Gastrocnemius medialis (tissue), 4 donors: ENCODE measurements at places on chromosomes 12 and 14.

DNA sequence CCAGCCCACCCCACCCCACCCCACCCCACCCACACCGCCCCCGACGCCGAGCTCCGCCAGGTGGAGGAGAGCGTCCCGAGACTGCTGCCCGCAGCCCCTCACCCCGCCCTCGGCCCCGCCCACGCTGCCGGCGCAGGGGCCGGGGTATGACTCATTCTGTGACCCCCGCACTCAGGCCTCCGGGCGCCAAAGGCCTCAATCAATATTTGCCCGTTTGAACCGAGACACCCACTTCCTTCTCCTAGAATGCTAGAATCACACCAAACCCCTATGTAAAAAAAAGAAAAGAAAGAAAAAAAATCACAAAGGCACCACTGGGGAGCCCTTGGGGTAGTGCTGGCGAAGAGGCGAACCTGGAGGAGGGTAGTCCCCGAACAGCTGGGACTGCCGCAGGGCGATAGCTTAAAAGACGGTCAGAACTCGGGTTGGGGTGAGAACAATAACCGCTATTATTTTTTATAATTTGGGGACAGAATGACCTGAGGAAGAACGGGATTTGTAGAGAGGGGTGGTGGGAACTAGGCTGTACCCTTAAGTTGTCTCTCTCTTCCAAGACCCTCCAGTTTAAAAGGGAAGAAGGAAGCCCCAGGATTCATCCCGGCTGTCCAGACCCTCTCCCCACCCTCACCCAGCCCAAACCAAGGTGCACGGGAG is 894 bp downstream of the KRT8 start:
- no peak for DNase-seq

DNA sequence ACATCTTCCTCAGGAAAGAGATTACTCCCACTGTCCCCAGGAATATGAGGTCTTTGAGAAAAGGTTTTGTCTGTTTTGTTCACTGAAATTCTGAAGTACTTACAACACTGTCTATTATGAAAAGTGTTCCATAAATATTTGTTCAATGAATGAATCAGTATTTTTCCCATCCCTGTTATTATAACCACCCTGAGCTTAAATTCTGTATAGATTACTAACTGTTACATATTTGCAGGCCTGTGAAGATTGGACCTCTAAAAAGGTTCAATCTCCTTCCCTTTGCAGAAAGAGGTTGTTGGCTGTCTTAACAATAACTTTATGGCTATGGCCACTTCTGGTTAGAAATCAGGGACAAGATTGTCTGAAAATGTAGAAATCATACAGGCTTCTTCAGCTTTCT is 174.5 kb upstream of the NPAS3 start:
- DNase-seq, result no peak

DNA sequence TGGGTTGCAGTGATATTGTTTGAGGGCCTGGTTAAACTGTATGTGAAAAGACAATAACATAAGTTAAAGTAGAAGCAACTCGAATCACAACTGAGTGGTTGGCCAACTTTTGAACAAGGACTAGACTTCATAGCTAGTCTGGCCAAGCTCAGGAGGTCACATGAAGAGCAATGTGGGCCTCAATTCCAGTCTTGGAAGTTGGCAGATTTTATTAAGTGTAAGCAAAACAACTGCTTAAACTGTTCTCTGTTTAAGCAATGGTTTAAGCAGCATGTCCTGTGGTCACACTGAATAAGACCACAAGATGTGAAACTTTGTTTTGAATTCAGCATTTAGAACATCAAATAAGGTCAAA is 100.4 kb downstream of the TMTC3 start:
- DNase-seq, result no peak

- DNase-seq, result no peak
Measured at GRCh38 chr14:75703467-75703866, 42.4 kb downstream of the TTLL5 start.

DNA sequence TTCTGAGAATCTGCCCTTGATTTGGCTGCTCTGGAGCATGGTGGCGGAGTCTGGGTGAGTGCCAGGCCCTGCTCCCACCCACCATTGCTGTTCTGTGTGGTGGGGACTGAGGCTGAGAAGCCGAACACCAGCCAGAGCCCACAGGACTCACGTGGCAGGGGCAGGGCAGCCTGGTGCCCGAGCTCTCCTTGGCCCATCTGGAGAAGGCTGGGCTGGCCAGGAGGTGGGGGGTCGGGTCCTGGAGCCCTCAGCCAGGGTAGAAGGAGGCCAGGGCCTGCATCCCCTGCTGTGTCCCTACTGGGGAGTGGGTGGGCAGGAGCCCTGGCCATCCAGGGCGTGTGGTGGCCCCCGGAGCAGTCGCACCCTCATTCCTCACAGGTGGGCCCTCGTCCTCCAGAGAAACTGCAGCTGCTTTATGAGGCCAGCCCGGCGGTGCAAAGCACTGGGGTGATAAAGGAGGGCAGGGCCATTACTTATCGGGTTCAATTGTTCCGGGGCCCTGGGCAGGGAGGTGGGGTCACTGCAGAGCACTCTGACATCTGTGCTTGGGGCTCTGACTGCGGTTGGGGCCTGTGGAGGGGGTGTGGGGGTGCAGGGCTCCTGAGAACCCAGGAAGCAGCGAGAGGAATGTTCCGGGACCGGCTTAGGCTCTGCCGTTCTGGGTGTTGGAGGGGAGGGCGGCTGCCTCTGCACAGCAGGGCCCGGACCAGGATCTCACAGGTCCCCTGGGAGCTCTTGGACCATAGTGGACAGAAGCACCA is 217.5 kb upstream of the C14orf180 start:
- no peak for DNase-seq

- DNase-seq, result no peak
Measured at GRCh38 chr12:2222691-2223090, 169.9 kb downstream of the CACNA1C start.

DNA sequence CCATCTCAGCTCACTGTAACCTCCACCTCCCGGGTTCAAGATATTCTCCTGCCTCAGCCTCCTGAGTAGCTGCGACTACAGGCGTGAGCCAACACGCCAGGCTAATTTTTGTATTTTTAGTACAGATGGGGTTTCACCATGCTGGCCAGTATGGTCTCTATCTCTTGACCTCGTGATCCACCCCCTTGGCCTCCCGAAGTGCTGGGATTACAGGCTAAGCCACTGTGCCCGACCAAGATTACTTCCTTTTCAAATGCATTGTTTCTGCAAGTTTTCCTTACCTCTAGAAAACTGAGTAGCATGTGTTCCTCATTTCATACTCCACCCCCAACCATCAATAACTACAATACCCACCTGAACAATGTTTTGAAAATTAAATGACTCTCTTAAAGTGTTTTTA is 13.1 kb downstream of the ARF6 start:
- no peak for DNase-seq

GRCh38 chr14:67668559-67668958 is 5.9 kb downstream of the VTI1B start:
- DNase-seq, result no peak

DNA sequence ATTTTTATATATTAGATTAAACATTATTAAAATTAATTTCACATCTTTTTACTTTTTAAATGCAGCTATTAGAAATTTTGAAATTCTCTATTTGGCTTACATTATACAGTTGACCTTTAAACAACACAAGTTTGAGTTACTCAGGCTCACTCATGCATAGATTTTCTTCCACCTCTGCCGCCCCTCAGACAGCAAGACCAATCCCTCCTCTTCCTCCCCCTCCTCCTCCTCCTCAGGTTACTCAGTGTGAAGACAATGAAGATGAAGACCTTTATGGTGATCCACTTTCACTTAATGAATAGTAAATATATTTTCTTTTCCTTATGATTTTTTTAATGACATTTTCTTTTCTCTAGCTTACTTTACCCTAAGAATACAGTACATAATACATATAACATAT is 136.2 kb downstream of the LLPH start:
- no peak for DNase-seq

- DNase-seq, result no peak
Measured at GRCh38 chr12:110266381-110266960, 14.6 kb upstream of the ATP2A2 start.

GRCh38 chr14:104654119-104654518 is 35.3 kb upstream of the INF2 start:
- DNase-seq, result no peak

GRCh38 chr14:61477712-61478462 is 156.5 kb downstream of the PRKCH start:
- peak; percentile 60 for DNase-seq

DNA sequence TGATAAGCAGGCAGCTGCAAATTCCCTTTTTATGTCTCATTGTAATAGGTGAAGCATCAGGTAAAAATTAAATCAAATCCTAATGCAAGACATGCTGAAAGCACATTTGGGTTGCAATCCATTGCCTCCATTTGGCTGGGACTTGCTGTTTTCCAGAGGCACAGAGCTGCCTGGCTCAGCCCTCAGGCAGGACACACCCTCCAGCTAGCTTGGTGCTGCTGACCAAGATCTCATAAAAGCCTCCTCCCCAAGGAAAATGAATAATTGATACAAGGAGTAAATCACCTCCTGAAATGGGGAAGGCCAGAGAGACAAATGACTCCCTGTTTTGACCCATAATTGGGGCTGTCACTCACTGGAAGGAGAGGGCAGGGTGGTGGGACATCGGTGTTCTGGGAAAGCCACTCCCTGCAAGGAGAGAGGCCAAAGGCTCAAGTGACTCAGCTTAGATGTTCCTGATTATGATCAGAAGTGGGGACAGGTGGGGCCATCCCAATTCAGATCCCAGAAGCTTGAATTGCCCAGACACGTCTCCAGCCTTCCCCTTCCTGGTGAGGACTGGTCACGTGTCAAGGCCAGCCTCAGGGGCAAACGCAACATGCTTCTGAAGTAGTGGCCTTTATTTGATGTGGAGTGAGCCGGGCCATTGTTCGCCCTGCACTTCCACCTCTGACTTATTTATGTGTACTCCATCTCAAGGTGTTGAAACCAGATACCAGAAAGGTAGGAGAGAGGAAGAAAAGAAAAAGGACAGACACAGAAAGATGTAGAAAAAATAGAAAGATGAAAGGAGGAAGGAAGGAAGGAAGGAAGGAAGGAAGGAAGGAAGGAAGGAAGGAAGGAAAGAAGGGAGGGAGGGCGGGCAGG is 773.7 kb downstream of the BCL11B start:
- no peak for DNase-seq

GRCh38 chr12:59708484-59708883 is 112.7 kb downstream of the SLC16A7 start:
- DNase-seq, result no peak

DNA sequence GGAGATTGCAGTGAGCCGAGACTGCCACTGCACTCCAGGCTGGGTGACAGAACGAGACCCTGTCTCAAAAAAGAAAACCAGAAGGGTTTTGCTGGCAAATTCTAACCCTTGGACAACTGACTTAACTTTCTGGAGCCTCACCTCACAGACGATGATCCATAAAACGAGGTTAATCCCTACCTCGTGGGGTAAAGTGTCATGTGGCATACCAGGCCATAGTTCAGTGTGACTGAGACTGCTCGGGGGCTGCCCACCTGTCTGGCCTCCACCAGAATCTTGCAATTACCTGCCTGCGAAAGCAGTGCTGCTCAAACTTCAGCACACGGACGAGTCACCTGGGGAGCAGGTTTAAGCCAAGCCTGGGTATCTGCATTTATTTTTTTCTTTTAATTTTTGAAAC is 26.8 kb downstream of the P2RX4 start:
- DNase-seq, result no peak

- DNase-seq, result no peak
Measured at GRCh38 chr12:120473807-120474615, 4.5 kb upstream of the SRSF9 start.

GRCh38 chr12:3750616-3751015 is 2.3 kb downstream of the CRACR2A start:
- no peak for DNase-seq
